ENCODE measurements at places on chromosomes 7 and 10. TPM values are rescaled to one million over a fixed set of nuclear protein-coding genes. Genes with fewer than 3 reads are reported as not detected.
A peak's percentile ranks its signal among the peaks of the same experiment; 100 is the strongest.

GRM3 gene
- 0.03 TPM for total RNA-seq

PDZD7 gene
- 6.0 TPM for total RNA-seq

AOAH gene
- 2.4 TPM for total RNA-seq

GCK gene
- 2.5 TPM for total RNA-seq

HABP2 gene
- total RNA-seq = 109 TPM

DNA sequence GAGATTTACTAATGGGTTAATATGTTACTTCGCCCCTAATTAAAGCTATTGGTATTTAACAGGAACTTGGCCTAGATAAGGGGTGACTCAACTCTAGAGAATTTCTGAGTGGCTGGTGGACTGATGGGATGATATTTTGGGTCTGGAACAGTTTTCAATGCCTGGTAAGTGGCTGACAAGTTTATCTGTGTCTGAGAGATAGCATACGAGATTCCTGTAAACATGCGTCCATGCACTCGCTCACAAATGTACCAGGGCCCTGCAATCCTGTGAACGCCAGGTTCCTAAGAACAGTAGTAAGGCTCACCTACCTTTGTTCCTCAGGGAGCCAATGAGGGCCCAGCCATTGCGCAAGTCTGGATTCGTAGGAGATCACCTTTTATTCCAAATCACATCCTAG, 683.8 kb upstream of the ANKRD30A start:
- DNase-seq = peak; percentile 18

DNA sequence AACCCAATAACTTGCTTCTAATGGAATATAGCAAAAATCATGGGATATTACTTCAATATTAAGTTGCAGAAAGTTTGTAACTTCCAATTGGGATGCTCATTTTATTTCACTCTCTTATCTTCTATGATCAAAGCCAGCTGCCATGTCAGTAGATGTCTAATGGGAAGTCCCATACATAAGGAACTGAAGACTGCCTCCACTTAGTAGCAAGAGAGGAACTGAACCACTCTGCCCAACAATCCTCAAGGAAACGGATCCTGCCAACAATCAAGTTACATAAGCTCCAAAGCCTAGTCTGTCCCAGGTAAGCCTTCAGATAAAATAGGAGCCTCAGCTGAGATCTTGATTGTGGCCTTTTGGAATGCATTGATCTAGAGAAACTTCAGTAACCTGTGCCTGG, 431.5 kb upstream of the PCDH15 start:
- no peak for DNase-seq

DNA sequence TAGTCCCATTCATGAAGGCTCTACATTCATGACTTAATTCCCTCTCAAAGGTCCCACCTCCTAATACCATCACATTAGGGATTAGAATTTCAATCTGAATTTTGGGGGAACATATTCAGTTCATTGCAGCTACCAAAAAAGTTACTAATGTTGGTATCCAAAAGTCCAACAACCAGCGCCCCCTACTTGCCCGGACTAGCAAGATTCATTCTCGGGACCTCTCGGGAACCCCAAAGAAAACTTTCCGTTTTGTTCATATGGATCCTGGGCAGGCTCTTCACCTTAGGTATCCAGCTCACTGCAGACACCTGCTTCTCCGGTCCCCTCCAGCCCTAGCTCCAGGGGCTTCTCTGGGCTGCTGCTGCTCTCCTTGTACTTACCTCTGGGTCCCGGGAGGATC, 8.9 kb upstream of the GRK5 start:
- DNase-seq = no peak

- no peak for DNase-seq
Observed at GRCh38 chr7:43211693-43212092, 99.2 kb downstream of the HECW1 start.

GRCh38 chr10:121084675-121085070, 233.5 kb downstream of the WDR11 start:
- DNase-seq = no peak

- no peak for DNase-seq
Observed at GRCh38 chr7:116511552-116512519, 12.3 kb downstream of the CAV2 start.

DNA sequence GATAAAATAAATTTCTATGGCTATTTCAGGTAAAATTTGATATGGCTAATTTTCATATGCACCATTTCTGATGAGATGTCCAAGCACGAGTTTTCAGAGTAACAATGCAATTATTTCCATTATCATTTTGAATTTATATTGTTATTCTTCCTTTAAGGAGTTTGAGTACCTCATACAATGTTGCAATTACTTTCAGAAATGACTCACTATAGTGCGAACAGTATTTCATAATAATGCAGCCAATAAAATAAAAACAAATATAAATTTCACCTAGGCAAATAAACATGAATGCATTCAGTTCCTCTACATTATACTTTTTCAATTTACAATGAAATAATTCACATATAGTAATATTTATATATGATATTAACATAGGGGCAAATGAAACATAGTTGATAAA, 78.8 kb upstream of the LRRN3 start:
- DNase-seq = no peak

DNA sequence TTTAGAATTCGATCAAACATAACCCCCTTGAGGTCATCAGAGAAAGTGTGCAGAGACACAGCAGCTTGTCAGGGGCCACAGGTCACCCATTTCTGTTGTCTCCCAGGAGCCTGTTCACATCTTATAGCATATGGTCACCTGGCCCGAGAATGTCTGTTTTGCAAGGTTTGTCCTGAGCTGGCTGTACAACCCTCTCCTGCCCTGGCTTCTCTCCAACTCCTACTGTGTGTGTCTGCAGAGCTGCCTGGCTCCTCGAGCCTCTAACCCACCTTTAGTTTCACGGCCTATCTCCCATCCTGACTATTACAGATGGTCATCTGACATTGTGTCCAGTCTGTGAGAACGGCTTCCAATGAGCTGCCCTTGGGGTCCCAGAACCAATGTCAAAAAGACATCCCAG, 683.4 kb downstream of the SDK1 start:
- no peak for DNase-seq

- DNase-seq = no peak
Observed at GRCh38 chr10:2262333-2262732, 525.0 kb upstream of the ADARB2 start.

DNA sequence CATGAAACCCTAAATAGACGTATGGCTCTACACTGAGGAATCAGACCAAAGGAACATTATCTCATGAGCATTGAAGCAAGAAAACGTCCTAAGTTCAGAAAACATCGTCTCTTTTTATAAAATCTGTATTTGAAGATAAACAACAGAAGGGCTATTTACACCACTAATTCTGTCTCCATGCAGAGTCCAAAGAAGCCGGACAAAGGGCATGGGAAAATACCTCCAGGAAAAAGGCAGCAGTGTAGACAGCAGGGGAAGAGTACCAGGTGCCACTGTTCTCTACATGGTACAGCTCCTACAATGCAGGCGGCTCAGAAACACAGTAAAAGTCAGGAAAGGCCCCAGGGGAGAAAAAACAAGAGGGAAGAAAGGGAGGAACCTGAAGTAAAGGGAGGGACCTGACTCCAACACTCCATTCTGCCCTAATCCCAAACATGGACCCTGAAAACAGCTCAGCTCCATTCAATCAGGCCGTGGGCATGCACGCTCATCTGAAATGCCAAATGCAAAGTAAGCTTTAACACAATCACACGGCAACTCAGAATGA, 17.5 kb downstream of the FAM171A1 start:
- no peak for DNase-seq

GRCh38 chr7:108087778-108088177, 42.4 kb downstream of the LAMB4 start:
- DNase-seq = no peak

GRCh38 chr10:117271427-117271826, 30.5 kb downstream of the SLC18A2 start:
- no peak for DNase-seq

- no peak for DNase-seq
Observed at GRCh38 chr7:141463986-141464385, 87.2 kb upstream of the AGK start.

- no peak for DNase-seq
Observed at GRCh38 chr10:48501787-48502771, 102.8 kb downstream of the ARHGAP22 start.

- DNase-seq = peak; percentile 60
Observed at GRCh38 chr7:668139-668931, 58.2 kb upstream of the DNAAF5 start.

DNA sequence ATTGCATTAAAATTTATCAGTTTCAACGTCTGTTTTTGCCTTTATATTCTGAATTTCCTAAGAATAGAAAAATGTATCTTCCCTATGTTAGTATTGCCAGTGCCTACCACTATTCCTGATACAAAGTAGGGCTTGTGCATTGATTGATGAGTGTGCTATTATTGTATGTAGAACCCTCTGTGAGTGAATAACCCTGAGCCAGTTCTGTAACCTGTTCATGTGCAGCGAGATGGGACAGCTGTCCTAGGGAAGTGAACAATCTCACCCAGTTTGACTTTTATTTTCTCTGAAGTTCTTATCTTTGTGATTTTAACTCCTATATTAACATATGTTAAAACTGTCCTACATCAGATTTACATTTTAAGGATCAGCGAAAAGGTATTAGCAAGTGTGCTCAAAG, 178.4 kb upstream of the ADO start:
- no peak for DNase-seq
